ENCODE measurements at places on chromosomes 3 and 15.

DNA sequence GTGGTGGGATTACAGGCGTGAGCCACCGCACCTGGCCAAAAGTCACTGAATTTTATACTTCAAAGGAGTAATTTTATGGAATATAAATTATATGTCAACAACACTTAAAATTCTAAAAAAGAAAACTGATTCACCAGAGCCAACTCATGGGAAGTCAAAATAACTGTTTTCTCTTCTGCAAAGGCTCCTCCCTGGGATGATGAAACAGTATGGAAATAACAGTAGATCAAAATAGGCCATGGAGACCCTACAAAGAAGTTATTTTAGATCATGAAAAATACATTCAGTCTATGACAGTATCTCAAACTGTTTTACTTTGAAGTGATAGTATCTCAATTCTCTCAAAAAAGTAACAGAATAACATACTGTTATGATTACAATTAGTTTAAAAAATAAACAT, 102.7 kb downstream of the IGSF11 start:
- no peak for DNase-seq

GRCh38 chr3:9817436-9817835, 7.4 kb downstream of the TTLL3 start:
- DNase-seq, result no peak

DNA sequence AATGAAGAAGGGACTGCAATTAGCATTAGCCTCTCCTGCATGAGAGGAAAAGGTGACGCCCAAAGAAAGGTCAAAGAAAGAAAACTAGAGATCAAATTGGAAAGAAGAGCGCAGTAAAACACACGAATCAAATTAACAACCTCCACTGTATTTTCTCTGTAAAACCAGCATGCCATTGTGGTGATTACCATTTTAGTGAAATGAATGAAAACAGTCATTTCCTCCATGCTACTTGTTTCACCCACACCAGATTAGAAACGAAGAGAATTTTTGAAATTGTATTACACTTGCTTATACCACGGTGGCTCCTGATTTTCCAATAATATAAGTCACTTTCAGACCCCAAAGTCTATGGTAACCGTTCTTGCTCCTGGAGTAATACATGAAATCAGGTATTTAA, 71.6 kb downstream of the SUMF1 start:
- DNase-seq, result no peak

- DNase-seq, result no peak
Observed at GRCh38 chr3:53252096-53252946, 3.5 kb downstream of the TKT start.

GRCh38 chr15:57866149-57866736, 159.7 kb downstream of the POLR2M start:
- peak; percentile 56 for DNase-seq

GRCh38 chr3:188663839-188664238, 507.9 kb upstream of the TPRG1 start:
- DNase-seq, result no peak

DNA sequence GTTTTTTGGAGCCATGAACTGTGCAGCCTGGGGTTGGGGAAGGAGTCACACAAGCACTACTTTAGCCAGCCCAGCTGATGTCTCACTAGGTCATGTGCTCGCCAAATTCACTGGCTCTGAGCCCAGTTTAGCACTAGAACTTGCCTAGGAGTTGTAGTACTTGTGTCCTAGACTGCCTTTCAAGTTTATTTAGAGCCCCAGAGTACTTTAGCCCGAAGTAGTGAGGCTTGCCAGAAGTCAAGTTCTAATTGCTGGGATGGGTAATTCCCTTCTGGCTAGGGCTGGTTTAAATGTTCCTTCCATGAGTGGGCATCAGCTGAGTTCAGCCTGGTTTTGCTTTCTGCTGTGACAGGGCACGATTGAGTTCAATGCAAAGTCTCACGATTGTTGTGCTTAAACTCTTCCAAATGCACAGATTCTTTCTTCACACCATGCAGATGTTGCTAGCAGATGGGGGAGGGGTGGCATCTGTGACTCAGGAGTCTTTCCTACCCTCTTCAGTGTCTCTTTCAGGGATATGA, 228.2 kb upstream of the ZPLD1 start:
- DNase-seq, result no peak

- DNase-seq, result peak; percentile 35
Observed at GRCh38 chr15:78909791-78910228, 35.0 kb downstream of the CTSH start.

DNA sequence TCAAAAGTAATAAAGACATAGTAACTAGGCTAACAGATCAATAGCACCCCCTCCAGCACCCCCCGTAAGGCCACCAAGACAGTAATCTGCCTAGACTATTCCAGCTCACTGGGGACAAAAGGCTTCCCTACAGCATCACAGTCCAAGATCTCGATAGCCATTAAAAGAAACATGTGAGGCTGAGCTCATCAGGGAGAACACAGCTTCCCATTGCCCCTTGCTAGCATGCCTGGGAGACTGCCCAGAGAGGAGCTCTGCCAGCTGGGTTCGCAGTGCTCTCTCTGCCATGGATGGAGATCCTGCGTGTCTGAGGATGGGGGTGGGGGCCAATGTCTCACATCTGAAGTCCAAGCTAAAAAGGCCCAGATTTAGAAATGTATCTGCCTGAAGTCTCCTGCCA, 17.8 kb downstream of the LRIG1 start:
- DNase-seq, result no peak

DNA sequence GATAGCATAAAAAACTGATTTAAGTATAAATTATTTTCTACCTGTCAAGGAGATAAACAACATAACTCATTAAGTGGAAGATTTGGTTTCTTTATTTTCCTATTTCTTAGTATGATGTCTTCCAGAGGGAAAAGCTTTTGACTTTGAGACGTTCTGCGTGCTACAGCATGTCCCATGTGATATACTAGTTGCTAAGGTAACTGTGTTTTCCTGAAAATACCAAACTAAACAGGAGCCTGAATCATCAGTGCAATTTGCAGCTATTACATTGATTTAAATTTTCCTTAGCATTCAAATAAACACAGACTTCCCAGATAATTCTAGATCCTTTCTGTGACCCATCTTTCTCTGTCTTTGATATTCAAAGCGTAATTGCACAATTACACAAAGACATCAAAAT, 117.7 kb upstream of the P2RY1 start:
- DNase-seq, result no peak

DNA sequence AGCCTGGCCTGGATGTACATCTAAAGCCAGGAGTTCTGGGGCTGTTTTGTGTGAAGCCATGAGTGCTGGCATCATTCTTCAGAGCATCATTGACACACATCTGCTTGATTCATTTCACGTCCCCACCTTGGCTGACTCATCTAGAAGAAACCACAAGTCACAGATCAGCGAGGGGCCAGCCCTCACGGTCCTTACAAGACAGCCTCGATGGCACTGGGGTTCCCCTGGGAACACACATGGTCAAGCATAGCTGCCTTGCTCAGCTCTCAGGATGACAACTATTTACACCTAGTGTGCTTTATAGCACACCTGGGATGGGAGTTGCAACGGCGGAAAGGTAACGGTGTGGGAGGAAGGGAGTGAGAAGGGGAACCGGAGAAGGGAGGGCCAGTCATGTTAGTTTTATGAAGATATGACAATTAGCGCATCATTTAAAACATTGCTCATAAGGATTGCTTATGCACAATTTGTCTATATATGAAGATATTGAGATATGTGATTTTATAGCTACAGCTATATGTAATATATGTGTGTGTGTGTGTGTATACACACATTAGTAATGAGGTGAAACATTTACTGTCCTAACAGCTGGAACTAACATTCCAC, 227.1 kb downstream of the RPLP1 start:
- peak; percentile 48 for DNase-seq

GRCh38 chr15:44307712-44308111, 19.2 kb downstream of the GOLM2 start:
- DNase-seq, result no peak

DNA sequence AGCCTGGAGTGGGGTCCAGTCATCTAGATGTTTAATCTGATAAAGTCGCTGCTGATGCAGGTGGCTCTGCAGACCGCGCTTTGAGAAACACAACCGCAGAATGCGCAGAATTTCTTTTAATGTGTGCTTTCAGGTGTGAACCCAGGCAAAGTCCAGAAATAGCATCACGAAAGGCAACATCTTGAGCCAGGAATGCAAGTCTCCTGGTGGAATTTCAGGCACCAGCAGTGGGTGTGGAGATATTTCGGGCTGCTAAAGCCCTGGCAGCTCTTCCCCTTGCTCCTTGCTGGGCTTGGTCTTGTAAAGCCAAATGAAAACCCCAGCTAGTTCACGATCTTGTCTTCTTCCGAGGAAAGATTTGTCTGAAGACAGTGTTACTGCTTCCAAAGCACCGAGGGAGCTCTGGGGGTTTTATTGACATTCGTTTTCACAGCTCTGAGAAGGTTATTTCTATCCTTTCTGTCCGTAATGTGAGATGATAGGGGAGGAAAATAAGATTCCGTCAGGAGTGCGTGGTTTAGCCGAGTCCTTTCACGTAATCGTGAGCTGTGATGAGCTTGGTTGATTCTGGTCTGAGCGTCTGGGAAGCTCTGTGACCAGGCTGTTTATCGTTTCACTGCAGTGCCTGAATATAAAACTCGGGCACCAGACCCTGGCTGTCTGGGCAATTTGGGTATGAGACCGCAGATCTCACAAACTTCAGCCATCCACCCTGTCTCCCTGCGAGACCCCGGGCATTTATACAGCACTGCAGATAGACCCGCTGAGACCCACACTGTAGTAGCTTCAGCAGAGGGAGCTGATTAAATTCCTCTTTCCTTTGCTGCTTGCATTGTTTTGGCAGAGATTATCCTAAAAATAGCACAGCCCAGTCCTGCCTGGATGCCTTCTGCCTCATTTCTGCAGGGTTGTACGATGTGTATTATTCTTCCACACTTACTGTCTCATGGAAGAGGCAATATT, 67.0 kb upstream of the SLC25A26 start:
- DNase-seq, result no peak

- DNase-seq, result no peak
Observed at GRCh38 chr15:31412824-31413223, 86.2 kb downstream of the KLF13 start.

- no peak for DNase-seq
Observed at GRCh38 chr3:28844298-28845005, 436.4 kb upstream of the RBMS3 start.

- no peak for DNase-seq
Observed at GRCh38 chr3:53202331-53203015, 41.5 kb downstream of the PRKCD start.

- DNase-seq, result no peak
Observed at GRCh38 chr3:60594025-60594424, 657.2 kb downstream of the FHIT start.

DNA sequence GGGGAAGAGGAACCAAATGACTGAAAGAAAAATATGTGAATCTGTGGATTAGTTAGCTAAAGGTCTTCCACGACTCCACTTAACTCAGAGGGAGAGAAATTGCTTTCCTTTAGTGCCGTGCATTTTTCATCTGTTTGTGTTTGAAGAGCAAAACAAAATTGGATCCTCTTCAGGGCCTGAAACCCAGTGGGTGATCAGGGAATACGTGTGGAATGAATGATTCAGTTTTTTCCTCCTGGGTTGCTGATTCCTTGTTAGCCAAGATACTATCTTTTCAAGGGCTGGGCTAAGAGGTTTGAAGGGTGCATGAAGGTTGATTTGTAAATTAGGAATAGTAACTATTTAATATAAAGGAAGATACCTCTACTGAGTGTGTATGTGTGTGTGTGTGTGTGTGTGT, 61.0 kb downstream of the TPRG1 start:
- no peak for DNase-seq
